Naive B cell (primary cell): ENCODE measurements at places on chromosomes 7 and 10. TPM values are rescaled to one million over a fixed set of nuclear protein-coding genes. Genes with fewer than 3 reads are reported as not detected.

Gene VIPR2
- not detected for polyA plus RNA-seq

Gene CBX3
- 94.3 TPM for polyA plus RNA-seq

Gene HMX2
- polyA plus RNA-seq, result not detected

Gene NOLC1
- polyA plus RNA-seq, result 49.9 TPM

Gene MYOF
- 0.40 TPM for polyA plus RNA-seq

Gene CCDC7
- polyA plus RNA-seq, result not detected

Gene PAX4
- polyA plus RNA-seq, result not detected

Gene TMEM106B
- 33.4 TPM for polyA plus RNA-seq

Gene BBS9
- polyA plus RNA-seq, result 16.4 TPM

Gene MYH16
- polyA plus RNA-seq, result not detected

Gene SFTPA1
- polyA plus RNA-seq, result not detected

Gene OR9A2
- not detected for polyA plus RNA-seq

Gene CYP2W1
- polyA plus RNA-seq, result not detected

Gene C7orf57
- not detected for polyA plus RNA-seq

Gene TMEM229A
- polyA plus RNA-seq, result not detected

Gene FOXI2
- not detected for polyA plus RNA-seq

Gene CADPS2
- polyA plus RNA-seq, result not detected

Gene SLC13A4
- polyA plus RNA-seq, result 0.05 TPM

Gene DEPP1
- polyA plus RNA-seq, result not detected

Gene LMBR1
- 42.1 TPM for polyA plus RNA-seq

Gene NODAL
- polyA plus RNA-seq, result not detected

Gene CHAT
- not detected for polyA plus RNA-seq

Gene OGDHL
- polyA plus RNA-seq, result not detected

Gene LIPM
- not detected for polyA plus RNA-seq

Gene TSPAN15
- not detected for polyA plus RNA-seq

Gene ECHDC3
- polyA plus RNA-seq, result 1.1 TPM

Gene ATG9B
- polyA plus RNA-seq, result 8.9 TPM

Gene NEUROG3
- polyA plus RNA-seq, result not detected
